ENCODE measurements at places on chromosomes 13 and 19.

- no peak for DNase-seq
Observed at GRCh38 chr13:28744656-28745055, 25.9 kb upstream of the SLC46A3 start.

DNA sequence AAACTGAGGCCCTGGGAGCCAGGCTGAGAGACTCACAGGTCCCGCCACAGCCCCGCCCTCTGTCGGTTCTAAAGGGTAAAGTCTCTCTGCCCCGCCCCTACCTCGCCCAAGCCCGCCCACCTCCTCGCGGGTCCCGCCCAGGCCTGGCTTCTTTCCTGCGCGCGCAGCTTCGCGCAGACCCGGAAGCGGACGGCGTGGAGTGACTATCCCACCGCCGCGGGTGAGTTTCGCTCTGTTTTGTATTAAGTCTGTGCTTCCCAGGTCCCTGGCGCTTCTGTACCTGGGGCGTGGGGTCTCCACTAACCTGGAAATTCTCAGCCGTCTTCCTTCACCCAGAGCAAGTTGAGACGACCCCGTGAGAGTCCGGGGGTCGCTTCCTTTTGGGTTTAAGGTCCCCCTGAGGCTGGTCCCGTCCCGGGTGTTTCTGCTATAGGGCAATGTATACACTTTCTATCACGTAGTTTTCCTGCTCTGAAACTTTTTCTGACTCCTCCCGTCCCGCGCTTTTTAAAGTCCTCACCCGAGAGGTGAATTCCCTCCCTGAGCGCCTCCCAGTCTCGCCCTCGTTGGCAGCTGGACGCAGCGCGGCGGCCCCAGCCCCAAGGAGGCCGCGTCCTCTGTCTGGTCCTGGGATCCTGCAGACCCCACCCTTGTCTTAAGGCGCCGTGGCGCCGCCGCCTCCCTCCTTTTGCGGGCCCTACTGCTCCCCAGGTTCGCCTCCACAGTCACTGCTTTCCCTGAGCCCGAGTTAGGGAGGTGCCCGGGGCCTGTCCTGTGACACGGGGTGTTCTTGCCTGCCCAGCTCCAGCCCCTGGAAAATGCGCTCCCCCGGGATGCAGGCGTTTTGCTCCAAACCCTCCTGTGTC, at the start of gene ZNF765:
TSS of gene ZNF765 (plus strand) at position 176 of the 866 bp plus-strand sequence. CDS start 2,867 bp downstream, outside the sequence.
- peak; percentile 84 for DNase-seq

DNA sequence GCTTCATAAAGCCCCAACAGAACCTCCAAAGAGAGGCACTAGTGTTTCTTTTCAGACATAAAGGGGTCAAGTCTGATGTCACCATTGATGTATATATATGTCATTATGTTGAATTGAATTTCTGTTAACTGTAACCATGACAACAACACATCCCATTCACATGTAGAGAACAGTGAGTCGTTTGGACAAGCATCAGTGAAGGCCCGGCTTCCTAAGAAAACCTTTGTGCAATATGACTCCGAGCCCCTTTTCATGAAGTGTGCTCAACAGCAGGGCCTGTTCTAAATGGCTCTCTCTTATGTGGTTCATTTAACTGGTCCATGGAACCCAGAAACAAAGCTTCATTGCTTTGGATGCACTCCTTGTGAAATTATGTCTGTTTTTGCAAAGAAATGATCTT, 67.2 kb upstream of the UBL3 start:
- no peak for DNase-seq

DNA sequence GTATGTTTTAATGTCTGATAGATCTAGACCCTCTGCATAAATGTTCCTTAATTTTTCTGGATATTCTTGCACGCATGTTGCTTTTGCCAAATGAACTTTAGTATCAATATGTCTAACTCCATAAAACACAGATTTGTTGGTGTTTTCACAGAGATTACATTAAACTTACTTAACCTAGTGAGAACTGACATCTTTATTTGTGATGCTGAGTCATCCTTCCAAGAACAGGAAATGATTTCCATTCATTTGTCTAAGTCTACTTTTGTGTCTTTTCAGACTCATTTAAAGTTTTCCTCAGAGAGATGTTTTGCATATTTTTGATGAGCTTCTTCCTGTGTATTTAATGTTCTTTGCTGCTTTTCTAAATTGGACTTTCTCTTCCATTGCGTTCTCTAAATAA, 184.0 kb downstream of the SLC7A1 start:
- no peak for DNase-seq

DNA sequence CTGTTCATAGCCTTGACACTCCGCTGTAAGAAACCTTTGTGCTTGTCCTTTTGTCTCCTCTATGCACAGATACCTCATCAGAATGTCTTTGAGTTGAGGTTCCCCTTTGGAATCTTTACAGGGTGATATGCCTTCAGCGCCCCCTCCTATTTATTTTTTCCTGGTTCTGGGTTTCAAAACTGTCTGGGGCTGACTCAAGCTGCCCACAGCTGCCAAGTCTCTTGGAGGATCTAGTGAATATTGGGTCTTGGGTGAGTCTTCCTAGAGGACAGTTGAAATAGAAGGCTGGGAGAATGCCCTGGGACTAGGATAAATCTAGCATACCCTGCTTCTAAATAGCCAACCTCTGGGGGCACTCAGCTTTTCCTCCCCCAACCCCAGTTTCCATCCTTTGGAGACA, 930 bp downstream of the ZNF136 start:
- DNase-seq = no peak

DNA sequence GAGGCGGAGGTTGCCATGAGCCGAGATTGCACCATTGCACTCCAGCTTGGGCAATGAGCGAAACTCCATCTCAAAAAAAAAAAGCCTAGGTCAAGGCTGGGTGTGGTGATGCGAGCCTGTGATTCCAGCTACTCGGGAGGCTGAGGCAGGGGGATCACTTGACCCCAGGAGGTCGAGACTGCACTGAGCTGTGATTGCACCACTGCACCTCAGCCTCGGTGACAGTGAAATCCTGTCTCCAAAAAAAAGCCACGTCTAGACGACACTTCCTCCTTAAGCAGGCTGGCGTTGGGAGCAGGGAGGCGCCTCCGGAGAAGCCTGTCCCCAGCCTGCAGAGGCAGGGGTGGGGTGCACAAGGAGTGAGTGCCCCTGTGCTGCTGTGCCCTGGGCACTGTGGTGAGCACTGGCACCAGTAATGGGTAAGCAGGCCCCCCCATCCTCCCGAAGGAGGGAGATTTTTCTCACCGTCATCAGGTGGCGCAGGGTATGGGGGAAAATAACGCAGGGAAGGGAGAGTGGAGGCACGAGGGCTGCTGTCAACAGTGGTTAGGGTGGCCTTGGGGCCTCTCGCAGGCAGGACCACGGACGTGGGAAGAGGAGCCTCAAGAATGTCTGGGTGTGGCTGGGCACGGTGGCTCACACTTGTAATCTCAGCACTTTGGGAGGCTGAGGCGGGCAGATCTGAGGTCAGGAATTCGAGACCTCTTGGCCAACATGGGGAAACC, 706 bp downstream of the P2RY11 start:
- no peak for DNase-seq

DNA sequence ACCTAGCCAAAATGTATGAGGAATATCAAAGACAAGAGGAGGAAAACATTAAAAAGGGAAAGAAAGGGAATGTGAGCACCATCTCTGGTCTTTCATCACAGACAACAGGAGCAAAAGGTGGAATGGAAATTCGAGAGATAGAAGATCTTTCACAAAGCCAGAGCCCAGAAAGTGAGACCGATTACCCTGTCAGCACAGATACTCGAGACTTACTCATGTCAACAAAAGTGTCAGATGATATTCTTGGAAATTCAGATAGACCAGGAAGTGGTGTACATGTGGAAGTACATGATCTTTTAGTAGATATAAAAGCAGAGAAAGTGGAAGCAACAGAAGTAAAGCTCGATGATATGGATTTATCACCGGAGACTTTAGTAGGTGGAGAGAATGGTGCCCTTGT, 217.0 kb downstream of the NBEA start:
- DNase-seq = no peak

Data from left renal cortex interstitium (tissue), 4 donors.